ENCODE measurements at places on chromosomes 7 and 10.

GRCh38 chr7:153401795-153402720 is 642.5 kb downstream of the ACTR3B start:
- DNase-seq, result no peak

DNA sequence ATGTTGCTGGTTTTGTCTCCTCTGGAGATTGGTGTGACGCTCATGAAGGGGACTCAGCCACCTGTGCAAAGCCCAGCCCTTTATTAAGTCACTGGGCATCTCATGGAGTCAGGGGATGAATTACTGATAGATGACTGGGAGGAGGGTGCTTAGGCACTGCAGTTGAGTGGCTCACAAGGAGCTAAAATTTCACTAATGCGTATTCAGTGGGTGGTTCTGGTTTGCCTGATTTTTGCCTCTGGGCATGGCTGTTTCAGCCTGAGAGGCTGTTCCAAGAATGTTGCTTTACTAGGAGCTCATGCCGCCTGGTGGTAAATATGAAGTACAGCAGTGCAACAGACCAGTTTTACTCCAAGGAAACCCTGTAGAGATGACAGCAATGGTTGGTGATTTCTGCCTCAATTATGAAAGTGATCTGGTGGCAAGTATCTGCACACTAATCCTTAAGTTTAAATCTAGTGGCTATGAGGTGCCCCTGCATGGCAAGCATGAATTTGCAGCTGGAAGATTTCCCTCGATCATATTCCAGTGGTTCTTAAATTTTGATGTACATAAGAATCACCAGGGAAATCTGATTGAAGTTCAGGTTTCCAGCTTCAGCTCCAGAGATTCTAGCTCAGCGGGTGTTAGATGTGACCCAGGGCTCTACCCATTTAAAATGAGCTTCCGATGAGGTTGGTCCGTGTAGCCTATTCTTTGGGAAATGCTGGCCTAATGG is 19.9 kb downstream of the ACTA2 start:
- peak; percentile 32 for DNase-seq

DNA sequence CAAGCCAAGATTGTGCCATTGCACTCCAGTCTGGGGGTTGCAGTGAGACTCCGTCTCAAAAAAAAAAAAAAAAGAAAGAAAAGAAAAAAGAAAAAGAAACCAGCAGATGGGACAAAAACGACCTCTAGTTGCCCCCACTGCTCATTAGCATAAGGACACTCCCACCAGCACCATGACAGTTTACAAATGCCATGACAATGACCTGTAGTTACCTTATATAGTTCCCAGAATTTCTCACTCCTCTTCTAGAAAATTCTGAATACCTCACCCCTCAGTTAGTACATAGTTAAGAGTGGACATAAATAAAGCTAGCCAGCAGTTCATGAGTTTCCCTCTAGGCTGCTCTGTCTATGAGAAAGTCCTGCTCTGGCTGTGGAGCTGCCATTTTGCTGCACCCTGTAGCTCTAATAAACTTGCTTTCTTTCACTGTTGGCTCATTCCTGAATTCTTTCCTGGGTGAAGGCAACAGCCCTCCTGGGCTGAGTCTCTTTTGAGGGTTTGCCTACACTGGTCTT is 276.8 kb upstream of the AKR1E2 start:
- no peak for DNase-seq

DNA sequence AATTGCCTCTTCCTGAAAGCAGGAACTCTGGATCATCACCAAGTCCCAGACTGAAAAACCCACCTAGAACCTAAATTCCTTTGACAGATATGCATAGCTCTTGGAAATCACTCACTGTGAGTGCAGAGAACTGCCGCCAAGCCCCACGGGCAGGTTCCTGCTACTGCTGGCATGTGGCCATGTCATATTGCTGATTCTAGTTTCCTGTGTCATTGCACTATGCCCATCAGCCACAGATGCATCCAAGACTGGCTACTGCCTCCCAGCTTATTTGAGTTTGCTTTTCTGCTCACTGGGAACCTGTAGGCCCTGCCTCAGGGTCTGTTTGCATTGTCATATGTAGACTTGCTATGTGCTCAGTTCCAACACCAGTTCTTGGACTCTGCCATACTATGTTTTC is 786.0 kb downstream of the GRID1 start:
- no peak for DNase-seq

GRCh38 chr7:69703099-69703498 is 104.8 kb downstream of the AUTS2 start:
- DNase-seq, result no peak

GRCh38 chr10:82498976-82499375 is 624.0 kb downstream of the NRG3 start:
- DNase-seq, result no peak

DNA sequence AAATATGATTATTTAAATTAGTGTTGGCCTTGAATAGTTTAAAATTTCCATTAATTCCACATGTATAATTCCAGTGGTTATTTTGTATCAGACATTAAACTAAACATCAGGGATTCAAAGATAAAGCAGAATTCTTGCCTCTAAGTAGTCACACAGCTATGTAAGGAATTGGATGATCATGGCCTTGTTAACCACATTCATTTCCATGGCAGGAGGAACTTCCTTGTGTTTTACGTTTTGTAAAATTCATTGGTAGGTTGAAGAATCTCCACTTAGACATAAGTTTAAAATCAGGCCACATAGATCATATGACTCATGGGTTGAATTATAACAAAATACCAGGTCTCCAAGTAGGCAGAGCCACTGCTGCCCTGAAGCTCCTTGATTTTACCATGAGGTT is 289.7 kb downstream of the PLXDC2 start:
- DNase-seq, result no peak

DNA sequence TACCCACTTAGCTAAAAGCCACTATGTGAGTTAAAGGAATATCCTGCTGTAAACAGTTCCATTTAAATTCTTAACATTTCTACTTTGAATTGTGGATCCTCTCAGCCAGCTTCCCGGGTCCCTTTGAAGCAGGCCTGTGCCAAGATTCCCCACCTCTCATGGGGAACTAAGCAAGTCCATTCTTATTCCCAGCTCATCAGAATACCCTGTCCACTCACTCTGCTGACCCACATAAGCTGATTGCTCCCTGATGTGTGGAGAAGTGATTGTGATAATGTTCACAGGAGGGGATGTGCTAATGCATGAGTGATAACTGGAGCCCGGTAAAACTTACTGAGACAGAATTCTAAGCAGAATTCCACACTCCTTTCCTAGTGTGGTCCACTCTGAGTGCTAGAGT is 709.7 kb downstream of the CNTNAP2 start:
- no peak for DNase-seq

GRCh38 chr10:131569851-131570715 is 258.6 kb upstream of the TCERG1L start:
- no peak for DNase-seq
